Hematopoietic multipotent progenitor cell (in vitro differentiated cells): ENCODE measurements at places on chromosomes 13 and 19. TPM values are rescaled to one million over a fixed set of nuclear protein-coding genes. Genes with fewer than 3 reads are reported as not detected.

- DNase-seq = no peak
These were observed 414.8 kb downstream of the GPC5 start for GRCh38 chr13:91813253-91813652.

DNA sequence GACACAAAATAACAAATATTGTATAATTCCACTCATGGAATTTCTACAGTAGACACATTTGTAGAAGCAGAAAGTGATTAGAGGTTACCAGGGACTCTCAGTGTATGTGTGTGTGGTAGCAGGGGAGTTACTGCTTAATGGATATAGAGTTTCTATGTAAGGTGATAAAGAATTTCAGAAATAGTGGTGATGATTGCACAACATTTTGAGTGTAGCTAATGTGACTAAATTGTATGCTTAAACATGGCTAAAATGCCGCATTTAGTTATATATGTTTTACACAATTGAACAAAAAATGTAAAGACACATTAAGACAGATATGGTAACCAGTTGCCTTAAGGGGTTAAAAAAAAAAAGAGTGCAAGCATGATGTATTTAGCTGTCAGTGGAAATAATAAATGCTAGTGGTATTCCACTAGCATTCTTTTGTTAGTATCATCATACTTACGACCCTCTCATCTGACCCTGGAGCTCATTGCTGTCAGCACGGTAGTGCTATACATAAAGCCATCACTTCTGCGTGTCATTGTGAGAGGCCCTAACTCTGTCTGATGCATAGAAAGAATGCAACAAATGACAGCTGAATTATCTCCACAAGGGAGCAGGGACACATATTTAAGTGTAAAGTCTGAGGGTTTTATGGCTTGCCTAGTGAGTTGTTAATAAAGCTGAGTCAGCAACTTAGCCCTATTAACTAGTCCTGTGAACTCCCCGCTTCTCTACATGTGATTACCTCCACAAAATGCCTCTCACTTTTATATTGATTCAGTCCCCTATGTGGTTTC, 134.1 kb upstream of the RXFP2 start:
- no peak for DNase-seq

GRCh38 chr13:27559719-27560118, 60.6 kb downstream of the LNX2 start:
- DNase-seq = no peak

- no peak for DNase-seq
These were observed 25.3 kb upstream of the OR10H2 start for GRCh38 chr19:15702534-15702930.

- DNase-seq = no peak
These were observed 5.7 kb downstream of the MCF2L start for GRCh38 chr13:112974671-112975070.

- DNase-seq = no peak
These were observed 198.1 kb downstream of the FGF14 start for GRCh38 chr13:102203718-102204117.

Gene TMEM145
- total RNA-seq = not detected

Gene FGF9
- total RNA-seq = under 0.01 TPM

Gene ZNF229
- 4.0 TPM for total RNA-seq
